ENCODE measurements at places on chromosomes 13 and 19.

DNA sequence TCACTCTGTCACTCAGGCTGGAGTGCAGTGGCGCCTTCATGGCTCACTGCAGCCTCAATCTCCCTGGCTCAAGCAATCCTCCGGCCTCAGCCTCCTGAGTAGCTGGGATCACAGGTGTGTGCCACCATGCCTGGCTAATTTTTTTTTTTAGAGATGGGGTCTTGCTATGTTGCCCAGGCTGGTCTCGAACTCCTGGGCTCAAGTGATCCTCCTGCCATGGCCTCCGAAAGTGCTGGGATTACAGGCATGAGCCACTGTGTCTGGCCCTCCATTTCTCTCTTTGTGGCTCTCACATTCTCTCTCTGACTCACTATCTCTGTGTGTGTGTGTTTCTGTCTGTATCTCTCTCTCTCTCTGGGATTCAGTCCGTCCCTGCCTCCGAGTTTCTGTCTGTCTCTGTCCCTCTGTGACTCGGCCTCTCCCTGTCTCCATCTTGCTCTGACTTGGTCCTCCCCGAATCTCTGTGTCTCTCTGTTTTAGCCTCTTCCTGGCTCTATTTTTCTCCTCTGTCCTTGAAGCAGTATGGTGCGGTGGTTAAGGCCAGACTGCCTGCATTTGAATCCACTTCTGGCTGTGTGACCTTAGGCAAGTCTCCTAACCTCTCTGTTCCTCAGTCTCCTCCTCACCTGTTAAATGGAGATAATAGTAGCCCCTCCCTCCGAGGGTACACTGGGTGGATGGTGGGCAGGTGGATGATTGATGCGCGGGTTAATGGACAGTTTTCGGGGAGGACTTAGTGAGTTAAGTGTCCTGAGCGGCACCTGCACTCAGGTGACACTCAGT, 11.0 kb downstream of the MEIS3 start:
- DNase-seq: no peak

GRCh38 chr13:97497400-97497799, 63.4 kb downstream of the RAP2A start:
- DNase-seq: no peak

- no peak for DNase-seq
Measured at GRCh38 chr13:109652531-109652930, 133.9 kb downstream of the IRS2 start.

DNA sequence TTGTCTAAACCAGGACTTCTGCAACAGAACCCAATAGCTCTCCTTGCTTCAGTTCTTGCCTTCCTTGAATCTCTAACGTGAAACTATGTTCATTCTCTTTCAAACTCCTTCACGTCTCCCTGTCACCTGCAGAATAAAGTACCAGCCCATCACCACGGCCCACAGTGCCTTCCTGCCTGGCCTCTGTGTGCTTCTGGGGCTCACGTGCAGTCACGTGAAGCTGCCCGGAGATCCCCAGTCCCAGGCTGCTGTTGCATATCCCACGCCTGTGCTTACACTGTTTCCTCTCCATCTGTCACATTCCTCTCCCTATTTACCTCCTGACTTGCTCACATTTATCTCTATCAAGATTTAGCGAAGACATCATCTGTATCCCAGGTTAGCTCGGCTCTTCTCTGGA, 102.8 kb downstream of the STARD13 start:
- no peak for DNase-seq

DNA sequence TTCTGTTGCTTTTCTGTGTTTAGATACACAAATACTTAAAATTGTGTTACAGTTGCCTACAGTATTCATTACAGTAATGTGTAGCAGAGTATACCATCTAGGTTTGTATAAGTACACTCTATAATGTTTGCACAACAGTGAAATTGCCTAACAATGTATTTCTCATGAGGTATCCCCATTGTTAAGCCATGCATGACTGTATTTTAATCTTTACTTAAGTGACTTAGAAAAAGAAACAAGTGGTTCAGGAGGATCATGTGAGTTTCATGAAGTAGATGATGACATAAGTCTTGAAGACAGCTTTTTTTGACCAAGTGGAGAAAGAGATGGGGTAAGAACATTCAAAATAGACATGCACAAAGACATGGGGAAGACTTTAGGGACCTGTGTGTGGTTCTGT, 8.4 kb upstream of the KCTD4 start:
- DNase-seq: no peak

DNA sequence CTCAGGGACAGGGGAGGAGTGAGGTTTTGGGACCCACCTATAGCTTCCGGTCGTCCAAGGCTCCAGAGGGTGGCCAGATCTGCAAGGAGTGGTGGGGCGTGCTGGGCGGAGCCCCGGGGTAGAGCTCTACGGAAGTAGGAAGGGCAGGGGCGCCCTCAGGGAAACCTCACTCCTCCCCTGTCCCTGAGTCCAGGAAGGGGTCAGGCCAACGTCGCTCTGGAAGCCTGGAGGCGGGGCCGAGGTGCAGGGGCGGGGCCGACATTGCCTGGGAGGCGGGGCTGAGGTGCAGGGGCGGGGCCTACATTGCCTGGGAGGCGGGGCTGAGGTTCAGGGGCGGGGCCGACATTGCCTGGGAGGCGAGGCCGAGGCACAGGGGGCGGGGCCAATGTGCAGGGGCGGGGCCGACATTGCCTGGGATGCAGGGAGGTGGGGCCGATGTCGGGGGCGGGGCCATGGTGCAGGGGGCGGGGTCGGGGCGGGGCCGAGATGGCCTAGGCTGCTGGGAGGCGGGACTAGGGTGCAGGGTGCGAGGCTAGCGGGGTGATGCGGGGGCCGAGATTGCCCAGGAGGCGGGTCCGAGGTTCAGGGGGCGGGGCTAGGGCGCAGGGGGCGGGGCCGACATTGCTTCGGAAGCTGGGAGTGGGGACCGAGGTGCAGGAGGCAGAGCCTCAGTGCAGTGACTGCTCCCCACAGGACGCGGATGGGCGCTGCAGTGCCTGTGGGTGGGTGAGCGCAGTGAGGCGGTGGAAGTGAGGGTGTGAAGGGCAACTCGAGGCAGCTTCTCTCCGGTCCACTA, 4.9 kb upstream of the PALM start:
- no peak for DNase-seq

- no peak for DNase-seq
Measured at GRCh38 chr19:1540365-1540925, 16.6 kb downstream of the PLK5 start.

DNA sequence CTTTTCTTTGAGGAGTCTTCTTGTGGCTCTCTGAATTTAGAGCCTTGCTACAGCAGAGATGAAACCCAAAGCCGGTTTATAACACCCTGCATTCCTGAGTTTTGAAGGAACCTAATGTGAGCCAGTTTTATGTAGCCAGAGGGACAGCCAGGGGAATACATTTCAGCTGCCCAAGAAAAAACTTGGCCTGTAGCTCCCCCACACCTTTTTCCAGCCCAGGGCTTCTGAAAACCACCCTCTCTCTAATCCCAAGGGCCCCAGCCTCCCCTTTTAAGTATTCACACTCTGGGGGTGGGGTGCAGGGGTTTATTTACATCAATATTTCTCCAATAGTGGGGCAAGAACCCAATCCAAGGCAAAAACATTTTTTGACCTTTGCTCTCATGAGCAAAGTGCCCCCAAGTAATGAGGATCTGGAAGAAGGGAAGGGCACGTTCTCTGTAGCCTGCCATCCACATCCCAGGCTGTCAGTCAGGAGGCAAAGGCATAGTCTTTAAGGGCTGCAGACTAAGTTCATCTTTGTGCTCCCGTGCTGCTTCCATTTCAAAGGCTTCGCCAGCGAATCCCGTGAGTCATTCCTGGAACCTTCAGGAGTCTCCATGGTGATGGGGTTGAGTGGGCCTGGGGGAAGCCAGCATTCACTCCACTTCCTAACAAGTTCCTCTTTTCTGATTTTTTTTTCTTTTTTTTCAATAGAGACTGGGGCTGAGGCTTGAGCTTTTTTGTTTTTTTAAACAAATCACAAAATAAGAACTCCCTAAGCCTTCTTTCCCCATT, 33.2 kb upstream of the MEDAG start:
- no peak for DNase-seq

- DNase-seq: no peak
Measured at GRCh38 chr19:294946-295686, 3.9 kb upstream of the PLPP2 start.

- DNase-seq: no peak
Measured at GRCh38 chr19:42538841-42539709, 10.8 kb upstream of the CEACAM1 start.

DNA sequence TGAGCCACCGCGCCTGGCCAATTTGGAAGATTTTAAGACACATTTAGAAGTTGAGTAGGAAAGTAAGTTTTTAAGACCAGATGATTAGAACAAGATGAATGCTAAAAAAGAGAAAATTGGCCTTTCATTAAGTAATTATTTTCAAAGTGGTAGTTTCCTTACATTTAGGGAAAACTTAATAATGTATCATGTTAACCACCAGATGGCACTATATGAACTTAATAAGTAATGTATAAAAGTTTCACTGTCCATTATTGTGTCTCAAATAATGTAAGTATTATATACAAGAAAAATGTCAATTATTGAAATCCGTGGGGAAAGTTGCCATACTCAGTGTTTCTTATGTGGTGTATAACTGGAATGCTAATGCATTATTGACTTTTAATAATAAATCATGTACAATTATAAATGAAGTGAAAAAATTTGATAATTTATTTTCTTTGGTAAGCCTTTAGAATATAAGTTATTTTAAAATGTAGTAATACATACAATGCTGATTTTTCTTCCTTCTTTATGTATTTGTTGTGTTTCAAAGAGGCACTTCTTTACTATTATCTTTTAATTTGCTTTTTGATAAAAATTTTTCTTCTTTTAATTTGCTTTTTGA, 29.2 kb downstream of the COG6 start:
- no peak for DNase-seq

- DNase-seq: no peak
Measured at GRCh38 chr13:113638806-113639205, 19.2 kb downstream of the ATP4B start.

DNA sequence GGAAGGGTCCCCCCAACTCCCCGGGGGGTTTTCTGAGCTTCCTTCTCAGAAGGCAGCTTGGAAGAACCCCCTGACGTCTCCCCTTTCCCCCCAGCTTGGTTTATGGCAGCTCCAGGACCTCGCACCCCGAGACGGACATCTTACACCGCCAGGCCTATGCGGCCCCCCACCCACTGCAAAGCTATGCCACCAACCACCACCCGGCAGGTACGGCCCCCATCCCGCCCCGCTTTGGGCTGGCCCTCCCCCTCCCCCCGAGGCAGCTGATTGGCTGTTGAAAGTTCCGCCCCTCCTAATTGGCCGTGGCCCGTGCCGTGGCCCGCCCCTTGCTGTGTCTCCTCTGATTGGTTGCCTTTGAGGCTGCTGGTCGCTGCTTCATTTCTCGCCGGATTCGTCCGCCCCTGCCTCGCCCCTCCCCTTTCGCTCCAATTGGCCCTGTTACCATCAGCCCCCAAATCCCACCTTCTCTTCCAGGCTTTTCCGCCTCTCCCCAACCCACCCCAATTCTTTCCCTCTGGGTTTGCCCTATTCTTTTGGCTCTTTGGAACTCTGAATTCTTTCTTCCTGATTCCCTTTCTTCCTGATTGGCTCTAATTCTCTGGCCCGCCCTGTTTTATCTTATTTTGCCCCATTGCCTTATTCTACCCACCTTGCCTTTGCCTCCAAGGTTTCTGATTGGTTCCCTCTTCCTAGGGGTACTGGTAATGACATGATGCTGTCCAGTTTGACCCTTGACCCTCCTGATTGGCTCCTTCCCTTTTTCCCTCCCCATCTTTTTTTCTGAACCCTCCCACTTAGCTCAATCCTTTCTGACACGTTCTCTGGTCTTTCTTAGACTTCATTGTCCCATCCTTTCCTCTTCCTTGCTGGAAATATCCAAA, 2.5 kb downstream of the PRR12 start:
- peak; percentile 95 for DNase-seq

- DNase-seq: no peak
Measured at GRCh38 chr13:64154514-64154913, 2738.9 kb upstream of the PCDH20 start.

- no peak for DNase-seq
Measured at GRCh38 chr13:74870865-74871264, 611.1 kb downstream of the TBC1D4 start.

- DNase-seq: no peak
Measured at GRCh38 chr13:75454497-75454896, 27.5 kb downstream of the TBC1D4 start.

DNA sequence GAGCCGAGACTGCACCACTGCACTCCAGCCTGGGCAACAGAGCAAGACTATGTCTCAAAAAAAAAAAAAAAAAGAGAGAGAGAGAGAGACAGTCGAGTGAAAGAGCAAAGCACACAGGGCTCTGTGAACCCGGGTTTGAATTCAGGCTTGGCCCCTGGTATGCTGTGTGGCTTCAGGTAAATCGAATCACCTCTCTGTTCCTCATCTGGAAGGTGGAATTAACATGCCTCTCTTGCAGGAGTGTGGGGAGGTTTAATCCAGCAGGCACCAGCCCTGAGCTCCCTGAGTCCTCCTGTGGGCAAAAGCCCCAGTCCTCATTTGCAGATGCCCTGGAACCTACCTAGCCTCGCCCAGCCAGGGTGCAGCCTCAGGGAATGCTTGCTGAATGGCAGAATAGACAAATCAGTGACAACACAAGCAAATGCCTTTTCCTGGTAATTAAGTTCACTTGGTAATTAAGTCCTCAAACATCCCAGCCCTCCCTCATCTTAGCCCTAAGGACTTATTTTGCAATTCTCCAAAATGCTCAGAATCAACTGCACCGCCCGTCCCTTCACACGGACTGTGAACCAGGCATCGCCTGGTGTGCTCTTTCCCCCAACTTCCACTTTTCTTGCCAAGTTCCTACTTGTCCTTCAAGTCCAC, 4.6 kb upstream of the ZNRF4 start:
- no peak for DNase-seq

DNA sequence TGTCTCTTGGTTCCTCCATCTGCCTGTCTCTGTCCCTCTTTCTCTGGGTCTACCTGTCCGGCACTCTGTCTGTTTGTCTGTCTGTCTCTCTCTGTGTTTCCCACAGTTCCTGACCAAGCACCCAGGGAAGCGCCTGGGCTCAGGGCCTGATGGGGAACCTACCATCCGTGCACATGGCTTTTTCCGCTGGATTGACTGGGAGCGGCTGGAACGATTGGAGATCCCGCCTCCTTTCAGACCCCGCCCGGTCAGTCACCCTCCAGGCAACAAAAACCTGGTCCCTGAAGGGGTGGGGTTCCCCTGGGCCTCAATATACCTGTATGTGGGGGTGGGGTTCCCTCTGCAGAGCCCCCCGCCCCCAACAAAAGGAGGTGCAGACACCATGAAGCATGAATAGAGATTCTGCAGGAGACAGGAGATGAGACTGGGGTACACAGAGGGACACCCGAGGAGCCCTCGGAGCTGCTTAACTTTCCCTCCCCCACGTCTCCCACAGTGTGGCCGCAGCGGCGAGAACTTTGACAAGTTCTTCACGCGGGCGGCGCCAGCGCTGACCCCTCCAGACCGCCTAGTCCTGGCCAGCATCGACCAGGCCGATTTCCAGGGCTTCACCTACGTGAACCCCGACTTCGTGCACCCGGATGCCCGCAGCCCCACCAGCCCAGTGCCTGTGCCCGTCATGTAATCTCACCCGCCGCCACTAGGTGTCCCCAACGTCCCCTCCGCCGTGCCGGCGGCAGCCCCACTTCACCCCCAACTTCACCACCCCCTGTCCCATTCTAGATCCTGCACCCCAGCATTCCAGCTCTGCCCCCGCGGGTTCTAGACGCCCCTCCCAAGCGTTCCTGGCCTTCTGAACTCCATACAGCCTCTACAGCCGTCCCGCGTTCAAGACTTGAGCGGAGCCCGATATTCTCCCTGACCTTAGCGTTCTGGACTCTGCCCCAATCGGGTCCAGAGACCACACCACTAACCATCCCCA, 2.6 kb upstream of the CACNG7 start:
- DNase-seq: peak; percentile 58

- no peak for DNase-seq
Measured at GRCh38 chr13:30620941-30621340, 3.2 kb downstream of the USPL1 start.

- DNase-seq: no peak
Measured at GRCh38 chr13:75870397-75870903, 234.3 kb downstream of the LMO7 start.
